ENCODE measurements at places on chromosomes 1 and 21. TPM values are rescaled to one million over a fixed set of nuclear protein-coding genes. Genes with fewer than 3 reads are reported as not detected.

The ATP6V1G3 gene
- not detected for total RNA-seq

The PCAT6 gene
- 7.7 TPM for total RNA-seq

The DHCR24 gene
- 284 TPM for total RNA-seq

The KCNE2 gene
- not detected for total RNA-seq

The BRDT gene
- total RNA-seq = not detected

The FOXD2 gene
- total RNA-seq = not detected

The ZP4 gene
- not detected for total RNA-seq

The CYP4Z1 gene
- not detected for total RNA-seq

The OR2L2 gene
- 0.25 TPM for total RNA-seq

The VSIG8 gene
- not detected for total RNA-seq

The CADM3 gene
- total RNA-seq = 165 TPM

The DR1 gene
- total RNA-seq = 49.0 TPM

The PEF1 gene
- 38.9 TPM for total RNA-seq

The RGL1 gene
- total RNA-seq = 4.9 TPM

The ACKR1 gene
- total RNA-seq = 13.5 TPM

The CITED4 gene
- total RNA-seq = 3.8 TPM

The ARHGAP29 gene
- total RNA-seq = 1.1 TPM

GRCh38 chr1:230114237-230114651, 47.2 kb downstream of the GALNT2 start:
- DNase-seq = no peak
- H3K4me1 ChIP-seq = peaks cover 17% of the 10 kb centered on the region
- no peaks in the 10 kb centered on the region for H3K27me3 ChIP-seq
- H3K36me3 ChIP-seq = peaks cover 4% of the 10 kb centered on the region

GRCh38 chr1:235011064-235011598, 117.5 kb downstream of the TOMM20 start:
- peaks cover 5% of the 10 kb centered on the region for H3K36me3 ChIP-seq
- H3K4me1 ChIP-seq = peaks cover 22% of the 10 kb centered on the region
- peaks cover 13% of the 10 kb centered on the region for H3K27me3 ChIP-seq
- DNase-seq = no peak
- peak overlapping the region; percentile 88 for H3K27ac ChIP-seq
- H3K4me3 ChIP-seq = no peak overlapping the region

DNA sequence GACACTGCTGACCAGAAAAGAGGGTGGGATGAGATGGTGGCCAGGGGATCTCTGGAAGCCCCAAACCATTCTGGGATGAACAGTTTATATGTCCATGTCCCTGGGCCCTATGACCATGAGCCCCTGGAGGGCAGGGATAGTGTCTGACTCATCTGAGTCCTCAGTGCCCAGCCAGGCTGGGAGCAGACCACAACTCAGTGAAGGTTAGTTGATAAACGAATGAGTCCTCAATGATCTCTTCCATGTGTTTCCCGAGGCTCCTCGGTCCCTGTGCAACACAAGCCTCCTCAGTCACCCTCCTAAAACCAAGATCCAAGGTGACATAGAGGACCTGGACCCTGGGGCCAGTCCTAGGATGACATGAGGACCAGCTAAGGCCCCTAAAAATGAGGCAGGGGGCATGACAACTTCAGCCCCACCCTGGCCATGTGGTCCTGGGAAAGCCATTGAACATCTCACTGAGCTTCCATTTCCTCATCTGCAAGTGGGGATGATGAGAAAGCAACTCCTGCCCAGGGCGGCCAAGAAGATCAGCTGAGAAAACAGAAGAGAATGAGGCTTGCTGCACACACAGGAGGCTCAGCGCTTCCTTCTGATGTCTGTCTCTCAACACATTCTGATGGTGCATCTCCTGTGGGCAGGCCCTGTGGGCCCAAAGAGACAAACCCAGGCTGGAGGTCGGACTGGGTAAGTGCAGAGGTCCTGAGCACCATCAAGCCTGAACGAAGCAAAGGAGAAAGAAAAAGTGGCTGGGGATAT, 86.3 kb downstream of the GLIS1 start:
- H3K27ac ChIP-seq = no peak overlapping the region
- H3K27me3 ChIP-seq = peaks cover 4% of the 10 kb centered on the region
- H3K36me3 ChIP-seq = peaks cover 7% of the 10 kb centered on the region
- DNase-seq = no peak

GRCh38 chr1:203799157-203799556, 3.7 kb downstream of the ZBED6 start:
- no peak overlapping the region for H3K4me3 ChIP-seq
- peaks cover 11% of the 10 kb centered on the region for H3K4me1 ChIP-seq
- no peak for DNase-seq
- peaks cover 9% of the 10 kb centered on the region for H3K27me3 ChIP-seq

GRCh38 chr1:240586006-240586405, 25.9 kb downstream of the GREM2 start:
- H3K27me3 ChIP-seq = no peaks in the 10 kb centered on the region
- H3K27ac ChIP-seq = no peak overlapping the region
- no peak for DNase-seq
- no peaks in the 10 kb centered on the region for H3K36me3 ChIP-seq
- H3K4me1 ChIP-seq = no peaks in the 10 kb centered on the region
- no peak overlapping the region for H3K4me3 ChIP-seq

DNA sequence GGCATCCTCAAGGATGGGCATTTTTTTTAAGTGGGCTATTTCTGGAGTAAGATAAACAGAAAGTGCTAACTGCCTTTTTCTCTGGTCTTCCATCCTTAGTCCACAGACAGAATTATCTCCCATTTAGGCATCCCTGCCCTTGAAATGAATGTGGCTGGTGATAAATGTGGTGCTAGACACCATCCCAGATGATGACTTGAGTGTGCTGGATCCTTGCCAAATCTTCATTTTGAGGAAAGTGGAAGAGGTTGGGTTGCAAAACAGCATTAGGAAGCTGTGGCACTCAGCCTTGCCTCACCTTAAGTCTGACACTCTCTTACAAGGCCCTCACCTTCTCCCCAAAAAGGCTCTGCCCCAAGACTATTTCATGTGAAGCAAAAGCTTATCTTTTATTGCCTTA, 19.2 kb downstream of the MAB21L3 start:
- H3K4me1 ChIP-seq = no peaks in the 10 kb centered on the region
- no peak overlapping the region for H3K27ac ChIP-seq
- H3K27me3 ChIP-seq = no peaks in the 10 kb centered on the region

DNA sequence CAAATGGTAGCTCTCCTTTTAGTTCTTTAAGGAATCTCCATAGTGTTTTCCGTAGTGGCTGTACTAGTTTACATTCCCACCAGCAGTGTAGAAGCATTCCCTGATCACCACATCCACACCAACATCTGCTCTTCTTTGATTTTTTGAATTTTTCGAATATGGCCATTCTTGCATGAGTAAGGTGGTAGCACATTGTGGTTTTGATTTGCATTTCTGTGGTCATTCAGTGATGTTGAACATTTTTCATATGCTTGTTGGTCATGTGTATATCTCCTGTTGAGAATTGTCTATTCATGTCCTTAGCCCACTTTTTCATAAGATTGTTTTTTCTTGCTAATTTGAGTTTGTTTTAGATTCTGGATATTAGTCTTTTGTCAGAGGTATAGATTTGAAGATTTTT, 84.6 kb upstream of the B3GALT2 start:
- H3K4me1 ChIP-seq = no peaks in the 10 kb centered on the region
- H3K4me3 ChIP-seq = no peak overlapping the region
- no peaks in the 10 kb centered on the region for H3K27me3 ChIP-seq
- H3K27ac ChIP-seq = no peak overlapping the region

GRCh38 chr21:35862969-35863368, 197.4 kb downstream of the SETD4 start:
- H3K4me3 ChIP-seq = no peak overlapping the region
- H3K27ac ChIP-seq = no peak overlapping the region
- no peaks in the 10 kb centered on the region for H3K27me3 ChIP-seq
- H3K36me3 ChIP-seq = no peaks in the 10 kb centered on the region

DNA sequence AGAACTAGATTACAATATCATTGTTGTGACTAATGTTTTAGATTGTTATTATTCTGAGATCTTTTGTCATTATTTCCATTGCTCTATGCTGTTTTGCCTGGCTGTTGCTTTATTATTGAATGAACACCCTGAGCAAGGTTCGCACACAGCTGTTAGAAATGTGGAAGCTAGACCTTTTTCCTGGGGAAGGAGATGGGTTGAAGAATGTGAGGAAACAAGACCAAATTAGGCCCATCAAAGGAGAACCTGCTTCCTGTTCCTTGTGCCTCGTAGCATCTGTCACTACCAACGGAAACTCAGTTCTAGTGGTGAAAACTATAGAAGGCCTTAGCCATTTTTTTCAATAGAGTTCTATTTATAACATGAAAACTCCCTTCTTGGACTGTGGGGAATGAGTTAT, 68.7 kb downstream of the RGL1 start:
- no peaks in the 10 kb centered on the region for H3K36me3 ChIP-seq
- no peak overlapping the region for H3K4me3 ChIP-seq
- H3K27ac ChIP-seq = no peak overlapping the region
- no peak for DNase-seq

DNA sequence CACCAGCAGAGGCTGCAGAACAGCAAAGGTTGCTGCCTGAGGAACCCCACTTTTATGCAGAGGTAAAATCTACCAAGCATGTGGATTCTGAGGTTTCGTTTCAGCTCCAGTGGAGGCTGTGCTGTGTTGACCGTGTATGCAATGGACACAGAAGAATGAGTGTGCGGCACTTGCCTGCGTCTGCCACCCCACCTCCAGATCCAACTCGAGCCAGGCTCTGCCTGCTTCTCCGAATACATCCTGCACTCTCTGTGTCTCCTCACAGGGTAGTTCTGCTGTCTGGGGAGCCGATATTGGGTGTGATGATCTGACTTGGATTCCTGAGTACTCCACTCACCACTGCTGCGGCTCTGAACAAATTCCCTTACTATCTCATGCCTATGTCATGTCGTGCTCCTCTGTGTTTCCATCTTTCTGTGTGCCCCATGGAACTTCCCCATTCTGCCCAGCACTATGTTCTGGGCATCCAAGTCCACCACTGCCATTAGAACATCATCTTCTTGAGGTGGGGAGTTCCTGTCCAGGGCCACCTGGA, 129.8 kb downstream of the SLC45A1 start:
- H3K27me3 ChIP-seq = peaks cover 10% of the 10 kb centered on the region
- DNase-seq = no peak
- H3K4me1 ChIP-seq = peaks cover 2% of the 10 kb centered on the region
- no peak overlapping the region for H3K27ac ChIP-seq
- no peak overlapping the region for H3K4me3 ChIP-seq

DNA sequence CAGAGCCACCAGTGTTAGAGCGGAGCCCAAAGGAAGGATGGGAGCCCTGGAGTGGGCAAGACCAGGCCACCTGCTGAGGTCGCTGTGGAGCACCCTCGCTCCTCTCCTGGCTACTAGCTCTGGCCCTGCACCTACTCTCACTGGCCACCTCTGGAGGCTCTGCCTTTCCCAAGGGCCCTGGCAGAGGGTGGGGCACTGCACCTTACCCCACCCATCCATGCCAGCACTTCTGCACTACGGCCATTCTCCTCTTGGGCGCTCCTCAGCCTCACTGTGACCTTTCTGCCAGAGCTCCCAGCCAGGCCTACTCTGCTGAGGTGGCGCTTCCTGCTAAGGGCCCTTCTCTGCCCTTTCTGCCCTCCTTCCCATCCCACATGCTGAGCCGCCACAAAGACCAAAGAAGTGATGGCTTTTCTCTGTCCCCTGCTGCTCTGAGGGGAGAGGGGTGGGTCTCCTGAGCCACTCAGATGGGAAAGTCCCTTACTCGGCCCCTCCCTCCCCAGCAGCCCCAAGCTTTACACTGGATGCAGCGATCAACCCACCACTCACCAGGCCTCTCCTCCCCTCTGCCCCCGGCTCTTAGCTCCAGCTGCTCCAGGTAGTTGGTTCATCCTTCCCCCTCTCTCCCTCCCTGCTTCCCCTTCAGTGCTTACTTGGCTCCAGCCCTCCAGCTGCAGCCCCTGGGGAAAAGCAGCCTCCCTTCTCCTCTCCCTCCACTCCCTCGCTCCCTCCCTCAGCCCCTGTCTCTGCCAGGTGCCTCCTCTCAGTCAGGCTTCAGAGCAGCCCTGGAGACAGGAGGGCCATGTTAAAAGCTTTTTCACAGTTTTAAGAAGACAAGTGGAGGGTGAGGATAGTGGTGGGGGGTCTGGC, 14.8 kb upstream of the TMEM222 start:
- H3K4me3 ChIP-seq = peak overlapping the region; percentile 49
- no peaks in the 10 kb centered on the region for H3K36me3 ChIP-seq
- H3K4me1 ChIP-seq = peaks cover 22% of the 10 kb centered on the region
- peak overlapping the region; percentile 81 for H3K27ac ChIP-seq

GRCh38 chr1:19454265-19455146, 30.8 kb downstream of the CAPZB start:
- H3K4me1 ChIP-seq = peaks cover 69% of the 10 kb centered on the region
- H3K27me3 ChIP-seq = peaks cover 4% of the 10 kb centered on the region
- H3K27ac ChIP-seq = peak overlapping the region; percentile 98
- DNase-seq = no peak
- no peaks in the 10 kb centered on the region for H3K36me3 ChIP-seq

GRCh38 chr1:171472183-171472647, 13.1 kb upstream of the PRRC2C start:
- H3K4me1 ChIP-seq = no peaks in the 10 kb centered on the region
- no peaks in the 10 kb centered on the region for H3K36me3 ChIP-seq
- no peak for DNase-seq
- H3K27ac ChIP-seq = no peak overlapping the region
- H3K4me3 ChIP-seq = no peak overlapping the region

GRCh38 chr1:40469327-40469726, 7.8 kb upstream of the ZFP69 start:
- no peak overlapping the region for H3K4me3 ChIP-seq
- no peak for DNase-seq

- H3K27ac ChIP-seq = peak overlapping the region; percentile 16
- DNase-seq = peak; percentile 40
- H3K36me3 ChIP-seq = peaks cover 4% of the 10 kb centered on the region
- no peaks in the 10 kb centered on the region for H3K4me1 ChIP-seq
- H3K4me3 ChIP-seq = peak overlapping the region; percentile 26
These were observed 14.7 kb upstream of the KIRREL1 start for GRCh38 chr1:157978586-157979403.

GRCh38 chr1:64608005-64608650, 136.7 kb upstream of the RAVER2 start:
- H3K27me3 ChIP-seq = no peaks in the 10 kb centered on the region
- H3K4me1 ChIP-seq = no peaks in the 10 kb centered on the region
- DNase-seq = no peak
- no peak overlapping the region for H3K4me3 ChIP-seq
- no peak overlapping the region for H3K27ac ChIP-seq

DNA sequence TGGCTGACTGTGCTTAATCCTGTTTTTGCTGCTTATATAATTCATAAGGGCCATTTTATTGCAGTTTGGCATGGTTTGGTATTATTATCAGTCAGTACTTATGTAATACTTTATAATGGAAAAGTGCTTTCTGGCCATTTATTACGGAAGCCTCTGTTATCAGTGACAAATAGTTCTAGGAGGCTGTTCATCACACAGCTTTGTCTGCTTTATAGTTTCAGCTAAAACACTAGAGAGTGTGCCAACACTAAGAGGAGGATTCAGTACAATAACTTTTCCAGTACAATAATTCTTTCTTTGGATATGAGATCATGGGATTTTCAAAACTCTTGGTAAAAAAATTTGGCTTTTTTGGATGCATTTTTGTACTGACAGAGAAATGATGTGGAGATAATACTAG, 102.9 kb upstream of the PTGFR start:
- DNase-seq = no peak
- H3K4me1 ChIP-seq = no peaks in the 10 kb centered on the region
- no peak overlapping the region for H3K27ac ChIP-seq
- no peak overlapping the region for H3K4me3 ChIP-seq

- no peak overlapping the region for H3K4me3 ChIP-seq
- peaks cover 30% of the 10 kb centered on the region for H3K27me3 ChIP-seq
- DNase-seq = no peak
- H3K4me1 ChIP-seq = peaks cover 47% of the 10 kb centered on the region
- H3K36me3 ChIP-seq = no peaks in the 10 kb centered on the region
These were observed 54.2 kb downstream of the TMEM53 start for GRCh38 chr1:44620072-44620471.

Measured in glutamatergic neuron (in vitro differentiated cells).